ENCODE measurements at places on chromosomes 5 and 9.

- DNase-seq, result no peak
Measured at GRCh38 chr5:35230038-35230611, at the start of gene PRLR. PRLR (minus strand) TSS chr5:35230487; CDS start chr5:35089620, 140,867 bp downstream.

GRCh38 chr9:132983491-132984201 is 5.2 kb downstream of the GFI1B start:
- DNase-seq, result no peak

DNA sequence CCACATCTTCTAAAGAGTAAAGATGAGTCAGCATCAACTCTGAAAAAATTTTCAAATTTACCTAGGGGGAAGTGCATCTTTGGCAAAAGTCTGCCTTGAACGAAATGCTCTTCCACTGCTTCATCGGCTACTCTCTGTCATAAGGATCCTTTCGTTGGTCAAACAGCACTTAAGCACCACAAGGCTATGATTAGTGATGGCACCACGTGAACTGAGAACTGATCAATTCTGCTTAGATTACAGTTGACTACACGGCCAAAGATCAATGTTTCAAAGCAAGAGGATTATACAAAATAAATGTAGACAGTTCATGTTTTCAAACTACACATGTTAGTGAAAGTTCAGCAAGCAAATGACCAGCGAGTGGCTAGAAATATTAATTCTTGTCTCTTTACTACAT is 9.4 kb downstream of the JAKMIP2 start:
- DNase-seq, result no peak

- DNase-seq, result no peak
Measured at GRCh38 chr9:121239071-121239470, 28.9 kb upstream of the GSN start.

DNA sequence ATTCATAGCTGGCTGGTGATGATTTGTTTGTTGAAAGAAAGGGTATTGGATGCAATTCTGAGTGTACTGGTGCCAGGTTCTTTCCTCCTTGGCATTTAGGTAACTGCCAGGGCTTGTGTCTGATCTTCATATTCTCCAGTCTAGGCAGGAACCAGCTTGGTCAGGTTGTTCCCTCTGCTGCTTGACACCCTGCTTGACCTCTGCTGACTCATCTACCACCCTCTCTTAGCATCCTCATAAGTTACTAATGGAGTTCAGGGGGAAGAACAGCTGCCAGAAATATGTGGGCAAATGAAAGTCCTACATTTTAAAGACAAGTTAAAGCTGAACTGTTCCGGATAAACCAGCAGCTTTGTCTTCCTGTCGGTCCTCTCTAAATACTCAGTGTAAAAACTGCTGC is 116.1 kb upstream of the TNC start:
- no peak for DNase-seq

GRCh38 chr5:127799293-127799905 is 96.2 kb downstream of the CCDC192 start:
- DNase-seq, result no peak

All from activated CD4-positive, alpha-beta T cell treated with anti-CD3 and anti-CD28 coated beads, Interleukin-2, amount 10 ng/mL, durations not matched to agents 7 days and 5 days (primary cell).